ENCODE measurements at places on chromosomes 7 and 10.
A peak's percentile ranks its signal among the peaks of the same experiment; 100 is the strongest.

GRCh38 chr10:50447691-50448090 is 176.1 kb downstream of the SGMS1 start:
- no peak for DNase-seq

DNA sequence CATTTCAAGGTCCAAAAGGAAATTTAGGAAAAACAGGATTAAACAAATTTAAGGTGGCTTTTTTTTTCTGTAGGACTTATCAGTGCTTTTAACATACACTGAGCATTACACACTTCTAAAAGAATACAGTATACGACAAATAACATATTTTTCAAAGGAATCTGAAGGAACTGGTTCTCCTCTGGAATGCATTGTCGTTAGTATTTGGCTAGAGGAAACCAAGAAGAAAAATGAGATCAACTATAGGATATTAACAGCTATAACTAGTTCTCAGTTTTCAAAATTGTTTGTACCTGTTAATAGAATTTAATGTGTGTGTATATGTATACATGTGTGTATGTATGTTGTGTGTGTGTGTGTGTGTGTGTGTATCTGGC is 50.1 kb upstream of the ADAM12 start:
- DNase-seq = no peak

DNA sequence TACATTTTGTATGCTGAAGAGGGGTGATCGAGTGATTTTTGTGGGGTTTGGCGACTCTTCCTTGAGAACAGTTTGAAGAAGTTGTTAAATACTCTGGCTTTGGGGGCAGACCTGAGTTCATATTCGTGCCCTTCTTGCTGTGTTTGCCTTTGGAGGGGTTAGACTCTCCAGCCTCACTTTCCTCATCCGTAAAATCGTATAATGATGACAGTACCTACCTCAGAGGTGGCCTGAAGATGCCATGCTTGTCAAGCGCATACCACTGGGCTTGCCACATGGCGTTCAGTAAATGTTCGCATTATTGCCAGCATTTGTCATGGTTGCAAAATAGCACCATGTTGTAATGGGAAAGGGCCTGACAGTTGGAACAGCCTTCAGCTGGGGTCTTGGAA is 1.3 kb downstream of the STK17A start:
- DNase-seq = no peak

GRCh38 chr7:5477723-5478531 is 54.3 kb upstream of the TNRC18 start:
- peak; percentile 71 for DNase-seq

GRCh38 chr10:3936422-3937040 is 151.5 kb upstream of the KLF6 start:
- no peak for DNase-seq

DNA sequence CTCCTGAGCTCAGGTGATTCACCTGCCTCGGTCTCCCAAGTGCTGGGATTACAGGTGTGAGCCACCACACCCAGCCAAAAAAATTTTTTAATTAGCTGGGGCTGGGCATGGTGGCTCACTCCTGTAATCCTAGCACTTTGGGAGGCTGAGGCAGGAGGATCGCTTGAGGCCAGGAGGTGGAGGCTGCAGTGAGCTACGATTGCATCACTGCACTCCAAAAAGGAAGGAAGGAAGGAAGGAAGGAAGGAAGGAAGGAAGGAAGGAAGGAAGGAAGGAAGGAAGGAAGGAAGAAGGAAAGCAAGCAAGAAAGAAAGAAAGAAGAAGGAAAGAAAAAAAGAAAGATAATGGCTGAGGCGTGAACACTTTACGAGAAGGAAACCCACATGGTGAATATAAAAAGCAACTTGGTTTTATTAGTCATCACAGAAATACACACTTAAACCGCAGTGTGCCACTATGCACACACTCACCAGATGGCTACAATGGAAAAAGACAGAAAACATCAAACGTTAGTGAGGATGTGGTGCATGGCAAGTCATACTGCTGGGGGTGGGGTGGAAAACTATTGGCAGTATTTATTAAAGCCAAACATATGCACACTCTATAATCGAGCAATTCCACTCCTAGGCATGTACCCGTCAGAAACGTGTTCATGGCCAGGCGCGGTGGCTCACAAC is 4.4 kb upstream of the CCL26 start:
- DNase-seq = no peak

GRCh38 chr10:63595072-63595471 is 73.9 kb downstream of the REEP3 start:
- no peak for DNase-seq

GRCh38 chr7:35734001-35734483 is 39.1 kb upstream of the HERPUD2 start:
- DNase-seq = no peak

DNA sequence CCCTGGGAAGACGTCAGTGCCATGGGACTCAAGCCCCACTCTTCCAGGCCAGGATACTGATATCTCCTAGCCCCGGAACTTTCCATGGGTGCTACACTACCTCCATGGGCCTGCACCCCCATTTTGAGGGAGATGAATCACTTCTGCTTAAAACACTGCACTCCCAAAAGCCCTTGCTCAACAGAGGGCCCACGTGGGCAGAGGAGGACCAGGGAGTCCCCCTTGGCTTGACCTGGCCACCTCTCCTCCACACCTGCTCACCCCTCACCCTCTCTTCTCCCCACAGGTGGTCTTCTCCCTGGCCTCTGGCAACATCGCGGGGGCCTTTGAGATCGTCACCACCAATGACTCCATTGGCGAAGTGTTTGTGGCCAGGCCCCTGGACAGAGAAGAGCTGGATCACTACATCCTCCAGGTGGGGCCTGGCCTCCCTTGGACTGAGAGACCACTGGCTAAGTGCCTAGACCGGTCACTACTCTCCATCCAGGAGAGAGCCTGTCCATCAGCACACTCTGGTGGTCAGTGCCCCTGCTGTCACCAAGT is 19.9 kb upstream of the C10orf105 start:
- DNase-seq = no peak

- no peak for DNase-seq
Observed at GRCh38 chr7:79774150-79774549, 320.7 kb upstream of the MAGI2 start.

DNA sequence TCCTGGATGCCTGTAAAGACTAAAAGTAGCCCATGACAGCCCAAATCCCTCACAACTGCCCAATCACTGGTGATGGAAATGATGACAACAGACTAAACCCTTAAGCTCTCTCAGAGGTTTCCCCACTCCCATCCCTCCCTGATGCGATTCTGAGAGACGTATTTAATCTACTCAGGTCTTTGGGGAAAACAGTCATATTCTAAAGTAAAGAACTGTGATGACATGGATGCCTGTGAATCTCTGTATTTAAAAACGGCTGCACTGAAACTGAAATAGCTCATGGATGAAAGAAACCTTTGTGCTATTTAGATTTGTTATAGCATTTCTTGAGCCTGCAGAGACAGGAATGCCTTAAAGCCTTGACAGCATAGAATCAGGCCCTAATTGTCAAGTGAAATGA is 28.5 kb downstream of the VPS41 start:
- no peak for DNase-seq

GRCh38 chr10:99779335-99779734 is 3.1 kb upstream of the ABCC2 start:
- DNase-seq = no peak

- peak; percentile 74 for DNase-seq
Observed at GRCh38 chr7:151381348-151382078, 28.3 kb downstream of the WDR86 start.

DNA sequence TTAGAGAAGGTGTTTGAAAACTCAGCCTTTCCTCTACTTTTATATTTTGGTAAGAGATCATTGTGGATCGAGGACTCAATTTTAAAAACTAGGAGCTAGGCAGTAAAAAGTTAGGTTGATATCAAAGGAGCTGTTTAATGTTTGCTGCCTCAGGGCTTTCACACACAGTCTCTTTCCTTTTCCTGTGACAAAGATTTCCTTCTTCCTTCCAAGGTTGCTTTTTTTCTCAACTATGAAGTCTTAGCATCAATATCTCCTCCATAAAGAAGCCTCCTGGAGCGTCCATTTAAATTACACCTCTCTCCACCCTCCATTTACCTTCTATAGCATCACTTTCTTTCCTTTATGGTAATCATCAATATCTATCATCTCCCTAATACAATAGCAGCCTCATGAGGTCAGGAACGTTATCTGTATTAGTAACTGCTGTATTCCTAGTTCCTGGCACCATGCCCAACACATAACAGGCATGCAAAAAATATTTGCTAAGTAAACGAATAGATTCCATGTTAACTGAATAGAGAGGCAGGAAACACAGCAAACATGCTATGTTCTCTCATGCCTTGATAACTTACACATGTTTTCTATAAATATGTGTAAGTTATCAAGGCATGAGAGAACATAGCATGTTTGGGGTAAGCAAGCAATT is 48.5 kb downstream of the GNAT3 start:
- DNase-seq = no peak

DNA sequence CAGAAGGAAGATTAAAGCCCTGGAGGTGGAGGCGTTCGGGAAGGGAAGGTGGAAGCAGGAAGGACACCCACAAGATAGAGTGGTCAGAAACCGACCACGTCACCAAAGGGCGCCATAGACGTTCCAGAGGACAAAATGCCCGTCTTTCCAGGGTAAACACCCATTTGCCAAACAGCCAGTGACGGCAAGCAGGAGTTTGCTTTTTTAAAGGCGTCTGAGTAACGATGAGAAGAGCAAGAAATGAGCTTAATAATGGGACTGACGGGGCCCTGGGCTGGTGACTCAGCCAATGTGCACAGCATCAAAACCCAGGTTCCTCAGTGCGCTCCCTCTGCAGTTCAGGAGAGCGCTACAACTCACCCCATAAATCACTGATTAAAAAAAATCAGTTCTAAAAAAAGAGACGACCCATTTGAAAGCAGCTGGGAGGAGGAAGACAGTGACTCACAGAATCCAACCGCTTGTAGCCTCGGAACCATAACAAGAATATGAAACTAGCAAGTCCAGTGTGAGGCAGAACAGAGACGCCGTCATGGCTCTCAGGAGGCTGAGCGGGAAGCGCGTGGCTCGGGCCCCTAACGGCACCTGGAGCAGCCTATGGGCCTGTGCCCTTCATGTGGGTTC is 5.9 kb downstream of the DIP2C start:
- no peak for DNase-seq

DNA sequence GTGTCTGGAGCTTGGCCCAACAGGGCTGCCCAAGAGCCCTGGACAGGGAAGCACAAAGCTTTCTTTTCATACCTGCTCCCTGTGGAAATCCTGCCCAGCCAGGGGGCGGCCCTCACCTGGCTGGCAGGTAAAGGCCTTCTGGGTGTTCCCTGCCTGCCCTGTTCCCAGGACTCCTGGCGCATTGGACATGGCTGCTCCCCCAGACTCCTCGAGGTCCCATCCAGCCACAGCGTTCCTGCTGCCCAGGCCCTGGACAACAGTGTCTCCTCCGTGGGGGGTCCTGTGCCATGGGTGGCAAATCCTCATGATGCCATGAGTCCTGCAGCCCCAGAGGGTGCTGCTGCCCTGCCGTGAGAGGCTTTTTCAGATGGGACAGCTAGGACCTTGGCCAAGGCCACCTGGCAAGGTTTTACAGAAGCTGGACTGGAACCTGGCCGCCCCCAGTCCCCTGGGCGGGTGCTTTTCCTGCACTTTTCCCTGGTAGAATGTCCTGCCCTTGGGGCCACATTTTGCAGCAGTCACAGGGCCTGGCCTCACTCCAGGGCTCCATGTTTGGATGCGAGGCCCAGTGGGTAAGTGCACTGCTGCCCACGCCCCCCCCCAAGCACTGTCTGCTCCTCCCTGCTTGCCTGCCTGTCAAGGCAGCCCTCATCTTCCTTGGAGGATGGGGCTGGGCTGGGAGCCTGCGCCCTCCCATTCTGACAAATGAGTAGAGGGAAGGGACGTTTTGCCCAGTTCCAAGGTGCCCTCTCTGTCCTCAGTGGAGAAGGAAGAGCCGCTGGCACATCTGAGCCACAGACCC is 60.7 kb downstream of the LHPP start:
- peak; percentile 8 for DNase-seq

GRCh38 chr7:49780953-49781352 is 7.5 kb downstream of the VWC2 start:
- DNase-seq = no peak

DNA sequence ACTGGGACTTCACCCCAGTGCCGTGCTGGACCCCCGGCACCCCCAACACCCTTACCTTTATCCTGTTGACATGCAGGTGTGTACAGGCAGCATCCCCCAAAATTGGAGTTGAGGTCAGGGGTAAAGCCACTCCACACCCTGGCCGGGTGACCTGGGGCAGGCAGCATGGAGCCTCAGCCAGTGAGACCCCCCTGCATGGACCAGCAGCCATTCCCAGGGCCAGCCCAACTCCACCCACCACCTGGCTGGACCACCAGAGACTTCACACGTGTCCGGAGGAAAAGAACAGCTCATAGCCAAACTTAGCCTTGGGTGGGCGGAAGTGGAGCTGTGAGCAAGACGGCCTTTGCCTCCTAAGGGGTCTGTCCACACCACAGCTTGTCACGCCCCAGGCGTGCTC is 413.0 kb upstream of the FOXK1 start:
- no peak for DNase-seq

DNA sequence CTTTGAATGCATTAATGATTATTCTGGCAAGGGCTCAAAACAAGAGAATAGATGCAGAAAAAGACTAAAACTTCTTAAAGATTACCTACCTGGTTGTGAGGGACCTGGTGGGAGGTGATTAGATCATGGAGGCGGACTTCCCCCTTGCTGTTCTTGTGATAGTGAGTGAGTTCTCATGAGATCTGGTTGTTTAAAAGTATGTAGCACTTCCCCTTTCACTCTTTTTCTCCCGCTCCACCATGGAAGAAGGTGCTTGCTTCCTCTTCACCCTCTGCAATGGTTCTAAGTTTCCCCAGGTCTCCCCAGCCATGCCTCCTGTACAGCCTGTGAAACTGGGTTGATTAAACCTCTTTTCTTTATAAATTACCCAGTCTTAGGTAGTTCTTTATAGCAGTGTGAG is 226.6 kb downstream of the ARHGAP12 start:
- DNase-seq = no peak

DNA sequence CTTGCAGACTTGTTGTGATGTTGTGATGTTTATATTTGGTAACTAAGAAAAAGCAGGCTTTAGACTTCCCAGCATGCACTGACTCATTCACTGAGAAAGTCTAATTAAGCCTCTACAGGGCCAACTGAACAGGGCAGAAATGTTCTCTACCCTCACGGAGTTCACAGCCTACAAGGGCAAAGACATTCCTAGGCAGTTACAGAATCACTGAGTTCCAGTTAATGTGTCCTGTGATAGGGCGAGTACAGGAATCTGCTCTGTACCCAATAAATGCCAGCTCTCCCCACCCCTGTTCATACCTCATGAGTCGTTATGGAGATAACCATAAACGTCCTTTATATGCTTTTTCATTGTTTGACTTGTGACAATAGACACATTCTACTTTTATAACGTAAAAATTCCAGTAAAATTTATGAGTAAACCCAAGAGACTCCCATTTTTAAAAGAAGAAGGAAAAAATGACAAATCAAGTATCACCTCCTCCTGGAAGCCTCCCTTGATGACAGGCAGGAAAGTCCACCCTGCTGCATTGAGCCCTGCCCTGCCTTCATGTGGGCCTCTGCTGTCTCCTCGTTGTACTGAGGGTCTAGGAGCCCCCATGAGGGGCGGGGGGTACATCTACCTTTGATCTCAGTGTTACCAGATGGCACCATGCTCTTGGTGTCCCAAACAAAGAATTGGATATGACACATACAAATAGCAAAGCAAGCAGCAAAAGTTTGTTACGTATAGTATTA is 14.3 kb downstream of the MUC12 start:
- no peak for DNase-seq

GRCh38 chr7:76343294-76343930 is 15.4 kb downstream of the YWHAG start:
- DNase-seq = no peak

- no peak for DNase-seq
Observed at GRCh38 chr10:5292196-5292735, 72.5 kb upstream of the UCN3 start.

Measured in WTC11 (cell line).